Stimulated activated CD8-positive, alpha-beta memory T cell treated with anti-CD3 and anti-CD28 coated beads, Interleukin-15, amount 100 ng/mL, for 4 hours (primary cell): ENCODE measurements at places on chromosomes 16 and 17.
A peak's percentile ranks its signal among the peaks of the same experiment; 100 is the strongest.

- DNase-seq = no peak
Observed at GRCh38 chr17:81922566-81923301, 4.8 kb upstream of the SIRT7 start.

- DNase-seq = no peak
Observed at GRCh38 chr16:17318238-17318637, 152.5 kb downstream of the XYLT1 start.

DNA sequence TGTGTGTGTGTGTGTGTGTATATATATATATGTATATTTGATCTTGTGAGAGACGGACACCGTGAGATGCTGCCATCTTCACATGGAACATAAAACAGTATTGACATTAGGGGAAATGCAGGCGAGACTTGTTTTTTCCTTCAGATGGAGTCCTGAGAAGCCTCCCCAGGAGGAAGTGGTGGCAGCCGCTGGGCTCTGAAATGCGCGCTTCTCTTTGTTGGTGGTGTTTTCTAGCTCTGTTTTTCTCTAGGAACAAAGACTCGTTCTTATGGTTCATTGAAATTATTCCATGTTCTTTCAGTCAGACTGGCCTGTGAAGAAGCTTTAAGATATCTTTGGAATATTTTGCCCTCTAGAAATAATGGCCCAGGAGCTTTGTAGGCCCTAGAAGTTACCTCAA lies 32.9 kb downstream of the SNX29 start:
- DNase-seq = no peak

- no peak for DNase-seq
Observed at GRCh38 chr17:66467766-66468165, 165.4 kb downstream of the PRKCA start.

GRCh38 chr17:38750312-38751121 lies 2.0 kb upstream of the PSMB3 start:
- DNase-seq = no peak

- no peak for DNase-seq
Observed at GRCh38 chr17:66549311-66549704, 246.9 kb downstream of the PRKCA start.

GRCh38 chr17:80765241-80765961 lies 220.8 kb downstream of the RPTOR start:
- DNase-seq = no peak

- DNase-seq = no peak
Observed at GRCh38 chr17:1588821-1589585, 26.4 kb upstream of the PITPNA start.

- DNase-seq = no peak
Observed at GRCh38 chr16:89847051-89847939, 19.0 kb downstream of the SPIRE2 start.

GRCh38 chr17:17496189-17497064 lies at the start of gene RASD1:
TSS of gene RASD1 (minus strand) at chr17:17496395. CDS start at chr17:17496181, 214 bp downstream.
- DNase-seq = peak; percentile 61

GRCh38 chr16:27203507-27204311 lies at the start of gene KDM8:
TSS of gene KDM8 (plus strand) at chr16:27203526. CDS start at chr16:27210124, 6,598 bp downstream.
- DNase-seq = peak; percentile 99

DNA sequence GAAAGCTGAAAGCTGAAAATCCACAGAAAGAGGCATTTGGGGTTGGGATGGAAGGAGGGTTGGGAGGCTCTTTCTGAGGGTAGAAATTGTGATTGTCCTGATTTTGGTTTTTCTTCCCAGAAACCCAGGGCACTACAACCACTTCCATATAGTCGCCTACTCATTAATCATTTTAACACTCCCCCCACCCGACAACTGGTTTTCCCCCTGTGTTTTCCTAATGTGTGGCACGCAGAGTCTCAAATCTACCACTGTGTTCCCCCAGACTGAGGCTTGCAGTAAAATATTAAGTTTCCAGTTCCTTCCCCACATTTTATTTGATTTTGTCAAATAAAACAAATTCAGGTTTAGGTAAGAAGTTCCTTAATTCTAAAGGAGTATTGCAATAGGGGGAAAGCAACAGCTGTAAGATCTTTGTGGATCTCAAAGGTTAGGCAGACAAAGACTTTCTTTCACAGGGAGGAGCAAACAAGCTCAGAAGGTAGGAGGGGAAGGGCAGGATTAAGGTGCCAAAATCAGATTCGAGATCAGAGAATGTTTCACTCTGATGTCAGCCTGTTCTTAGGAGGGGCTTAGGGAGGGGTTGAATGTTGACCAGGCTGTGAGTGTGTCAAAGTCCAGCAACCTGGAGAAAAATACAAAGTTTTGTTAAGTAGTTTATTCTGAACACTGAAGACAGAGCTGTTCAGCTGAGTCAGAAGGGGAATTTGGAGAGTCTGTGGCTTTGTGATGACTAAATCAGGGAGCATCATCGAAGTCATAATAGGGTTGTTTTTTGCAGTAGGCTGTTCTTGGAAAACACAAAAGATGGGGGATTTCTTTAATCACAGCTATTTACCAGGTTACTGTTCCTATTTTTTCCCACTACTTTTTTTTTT lies 3.6 kb downstream of the ZNF267 start:
- peak; percentile 39 for DNase-seq

DNA sequence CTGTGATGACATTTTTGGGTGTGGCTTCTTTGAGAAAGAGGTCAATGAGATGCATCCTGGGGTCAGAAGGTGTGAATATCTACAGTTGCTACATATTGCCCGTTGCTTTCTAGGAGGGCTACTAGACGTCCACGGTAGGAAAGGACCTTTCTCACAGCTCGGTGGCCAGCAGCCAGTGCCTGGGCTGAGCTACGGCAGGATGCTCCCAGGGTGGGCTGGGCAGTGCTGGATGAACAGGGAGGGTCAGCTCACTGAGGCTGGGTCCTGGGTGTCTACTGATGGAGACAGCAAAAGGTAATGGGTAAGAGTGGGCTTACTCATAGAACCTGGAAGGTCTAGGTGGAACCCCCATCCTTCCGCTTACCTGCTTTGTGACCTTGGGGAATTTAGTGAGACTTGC lies 188.3 kb upstream of the WSCD1 start:
- no peak for DNase-seq

GRCh38 chr16:56789360-56789759 lies 59.4 kb downstream of the NUP93 start:
- DNase-seq = no peak

- no peak for DNase-seq
Observed at GRCh38 chr16:74771656-74772315, 2.8 kb downstream of the FA2H start.

GRCh38 chr16:8595783-8596182 lies 5.5 kb upstream of the TMEM114 start:
- DNase-seq = no peak

DNA sequence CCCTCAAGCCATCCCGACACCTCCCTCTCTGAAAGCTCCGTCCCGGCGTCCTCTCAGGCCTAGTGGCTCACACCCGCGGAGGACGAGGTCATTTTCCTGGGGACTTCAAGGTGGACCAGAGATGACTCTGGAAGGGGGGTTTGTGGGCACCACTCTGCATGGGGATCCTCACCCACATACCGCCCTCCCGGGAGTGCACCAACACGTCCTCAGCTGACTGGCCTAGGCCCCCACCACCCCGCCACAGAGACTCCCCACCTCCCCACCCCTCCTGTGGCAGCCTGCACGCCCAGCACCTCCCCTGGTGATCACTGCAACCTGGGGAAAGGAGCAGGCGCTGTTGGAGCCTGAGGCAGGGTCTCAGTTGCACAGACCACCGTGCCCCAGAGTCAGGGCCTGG lies 2.4 kb upstream of the SOX8 start:
- DNase-seq = no peak

DNA sequence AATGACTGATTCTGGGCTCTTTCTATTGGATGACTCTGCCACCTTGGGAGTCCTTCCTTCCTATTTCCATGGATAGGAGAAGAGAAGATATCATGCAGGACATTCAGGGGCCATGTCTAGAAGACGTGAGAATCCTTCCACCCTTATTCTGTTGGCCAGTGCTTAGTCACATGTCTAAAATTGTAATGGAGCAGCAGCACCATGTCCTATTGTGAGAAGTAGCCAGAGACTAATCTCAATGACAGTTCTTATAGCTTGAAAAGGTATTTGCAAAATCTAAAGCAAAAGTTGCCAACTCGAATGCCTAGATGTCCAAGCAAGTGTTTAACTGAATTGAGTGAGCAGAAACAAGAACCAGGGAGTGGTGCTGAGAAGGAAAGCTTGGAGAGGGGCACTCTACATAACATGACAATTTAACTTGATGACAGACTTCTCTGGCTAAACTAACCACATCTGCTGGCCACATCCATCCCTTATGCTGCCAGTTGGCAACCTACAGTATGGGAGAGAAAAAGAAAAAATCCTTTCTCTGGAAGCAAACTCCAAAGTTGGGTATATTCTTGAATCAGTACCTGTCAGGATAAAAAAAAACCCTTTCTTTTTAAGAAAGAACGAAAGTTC lies 225.7 kb downstream of the CDH13 start:
- no peak for DNase-seq

DNA sequence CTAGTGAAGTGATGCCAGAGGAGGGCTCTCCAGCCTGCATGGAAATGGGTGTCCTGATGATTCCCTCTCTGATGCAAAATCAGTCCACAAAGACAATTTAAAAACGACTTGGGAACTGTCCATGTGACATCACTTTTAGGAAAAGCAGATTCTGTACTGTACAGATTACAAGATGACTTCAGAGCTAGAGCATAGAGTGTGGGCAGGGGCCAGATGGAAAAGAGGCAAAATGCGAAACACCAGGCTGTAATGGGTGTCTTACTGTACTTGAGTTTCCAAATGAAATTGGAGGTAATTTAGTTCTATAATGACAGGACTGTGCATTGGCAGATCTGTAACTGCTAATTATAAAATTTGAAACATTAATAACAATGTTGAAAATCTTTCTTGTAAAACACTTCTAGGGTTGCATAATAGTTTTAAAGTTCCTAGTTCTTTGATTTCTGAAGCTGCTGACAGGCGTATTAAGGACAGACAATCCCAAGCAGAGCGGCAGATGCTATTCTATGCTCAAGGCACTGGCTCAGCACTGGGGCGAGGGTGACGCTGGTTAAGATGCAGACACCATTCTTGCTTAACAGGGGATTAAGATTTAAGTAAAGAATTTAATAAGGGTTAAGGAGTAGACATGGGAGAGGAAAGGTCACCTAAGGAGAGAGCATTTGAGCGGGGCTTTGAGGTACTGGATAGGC lies 29.6 kb downstream of the OGFOD1 start:
- no peak for DNase-seq

DNA sequence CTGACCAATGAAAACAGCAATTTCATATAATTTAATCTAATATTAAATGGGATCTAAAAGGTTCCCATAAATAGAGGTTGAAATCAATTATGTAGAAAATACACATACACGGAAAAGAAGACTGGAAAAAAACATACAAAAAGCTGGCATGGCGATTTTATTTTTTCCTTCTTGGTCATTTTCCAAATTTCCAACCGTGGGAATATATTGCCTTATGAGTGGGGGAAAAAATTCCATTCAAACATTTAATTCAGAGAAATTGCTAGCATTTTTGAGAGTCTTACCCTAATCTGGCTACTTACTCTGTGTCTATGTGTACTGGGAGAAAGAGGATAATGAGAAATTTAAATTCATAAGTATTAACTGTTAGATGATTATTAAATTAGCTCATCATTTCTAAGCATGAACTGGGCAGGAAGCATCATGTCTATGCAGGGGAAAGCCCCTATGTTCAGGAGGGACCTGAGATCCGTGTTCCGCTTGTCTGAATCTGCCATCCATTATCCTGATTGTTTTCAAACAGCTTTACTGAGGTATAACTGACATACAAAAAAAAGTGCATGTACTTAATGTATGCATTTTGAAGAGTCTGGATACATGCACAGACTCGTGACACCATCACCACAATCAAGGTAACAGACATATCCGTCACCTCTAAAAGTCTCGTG lies 145.2 kb downstream of the XYLT1 start:
- no peak for DNase-seq

DNA sequence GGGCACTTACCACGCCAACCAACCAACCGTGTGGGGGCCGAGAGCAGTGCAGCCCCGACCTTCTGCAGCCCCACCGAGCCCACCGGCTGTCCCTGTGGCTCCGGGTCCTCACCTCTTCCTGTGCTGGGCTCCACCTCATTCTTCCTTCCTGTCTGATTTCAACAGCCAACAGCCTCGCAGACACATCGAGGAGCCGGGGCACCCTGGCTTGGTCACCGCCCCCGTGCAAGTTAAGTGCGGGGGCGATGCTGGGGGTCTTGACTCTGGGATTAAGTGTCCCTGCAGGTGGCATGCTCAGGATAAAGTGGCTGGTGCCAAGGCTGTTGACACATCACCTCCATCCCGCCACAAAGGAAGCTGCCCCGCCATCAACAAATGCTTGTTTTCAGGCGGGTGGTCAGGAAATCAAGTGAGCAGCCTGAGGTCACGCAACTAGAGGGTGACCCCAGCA lies at the start of gene NLRC3:
TSS of gene NLRC3 (minus strand) at position 102 of the 451 bp plus-strand sequence. CDS start 12,367 bp downstream, outside the sequence.
- no peak for DNase-seq

DNA sequence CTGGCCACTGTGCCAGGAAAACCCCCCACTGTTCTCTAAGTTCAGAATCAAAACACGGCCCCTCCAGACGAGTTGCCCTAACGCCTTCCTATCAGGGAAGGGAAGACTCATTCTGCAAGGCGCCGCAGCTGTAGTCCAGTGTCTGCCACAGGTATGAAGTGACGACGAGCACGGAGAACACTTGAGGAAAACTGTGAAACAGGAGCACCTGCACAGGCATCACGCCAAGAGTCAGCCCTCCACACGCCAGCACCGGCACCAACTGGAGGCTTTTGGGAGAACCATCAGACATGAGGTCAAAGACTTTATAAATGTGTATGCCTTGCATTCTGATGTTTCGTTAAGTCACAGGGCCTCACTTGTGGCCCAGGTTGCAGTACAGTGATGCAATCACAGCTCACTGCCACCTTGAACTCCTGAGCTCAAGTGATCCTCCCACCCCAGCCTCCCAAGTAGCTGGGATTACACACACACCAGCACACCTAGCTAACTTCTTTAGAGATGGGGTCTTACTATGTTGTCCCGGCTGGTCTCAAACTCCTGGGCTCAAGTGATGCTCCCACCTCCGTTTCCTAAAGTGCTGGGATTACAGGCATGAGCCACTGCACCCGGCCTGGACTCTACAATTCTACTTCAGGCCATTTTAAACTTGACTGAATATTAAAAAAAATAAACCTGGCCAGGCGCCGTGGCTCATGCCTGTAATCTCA lies 22.9 kb downstream of the KLHDC4 start:
- DNase-seq = no peak

DNA sequence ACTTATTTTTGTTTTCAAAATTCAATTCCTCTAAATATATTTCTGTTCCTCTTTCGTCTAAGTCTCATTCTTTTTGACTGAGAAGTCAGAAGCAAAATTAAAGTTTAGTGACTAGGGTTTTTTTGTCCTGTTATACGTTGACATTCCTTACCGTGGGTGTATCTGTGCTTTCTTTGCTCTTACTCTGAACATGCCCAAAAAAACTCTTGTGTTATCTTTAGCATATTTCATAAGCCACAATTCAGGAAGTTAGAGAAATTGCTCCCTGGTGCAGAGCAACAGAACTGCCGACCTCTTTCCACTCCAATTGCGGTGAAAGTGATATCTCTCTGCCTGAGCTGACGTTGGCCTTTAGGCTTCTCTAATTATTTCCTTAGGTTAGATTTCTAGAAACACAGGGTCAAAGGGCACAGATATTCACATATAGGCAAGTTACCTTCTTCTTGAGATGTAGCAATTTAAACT lies 65.7 kb downstream of the CENPV start:
- no peak for DNase-seq
